M059J (cell line): ENCODE measurements at places on chromosomes 12 and 14.

DNA sequence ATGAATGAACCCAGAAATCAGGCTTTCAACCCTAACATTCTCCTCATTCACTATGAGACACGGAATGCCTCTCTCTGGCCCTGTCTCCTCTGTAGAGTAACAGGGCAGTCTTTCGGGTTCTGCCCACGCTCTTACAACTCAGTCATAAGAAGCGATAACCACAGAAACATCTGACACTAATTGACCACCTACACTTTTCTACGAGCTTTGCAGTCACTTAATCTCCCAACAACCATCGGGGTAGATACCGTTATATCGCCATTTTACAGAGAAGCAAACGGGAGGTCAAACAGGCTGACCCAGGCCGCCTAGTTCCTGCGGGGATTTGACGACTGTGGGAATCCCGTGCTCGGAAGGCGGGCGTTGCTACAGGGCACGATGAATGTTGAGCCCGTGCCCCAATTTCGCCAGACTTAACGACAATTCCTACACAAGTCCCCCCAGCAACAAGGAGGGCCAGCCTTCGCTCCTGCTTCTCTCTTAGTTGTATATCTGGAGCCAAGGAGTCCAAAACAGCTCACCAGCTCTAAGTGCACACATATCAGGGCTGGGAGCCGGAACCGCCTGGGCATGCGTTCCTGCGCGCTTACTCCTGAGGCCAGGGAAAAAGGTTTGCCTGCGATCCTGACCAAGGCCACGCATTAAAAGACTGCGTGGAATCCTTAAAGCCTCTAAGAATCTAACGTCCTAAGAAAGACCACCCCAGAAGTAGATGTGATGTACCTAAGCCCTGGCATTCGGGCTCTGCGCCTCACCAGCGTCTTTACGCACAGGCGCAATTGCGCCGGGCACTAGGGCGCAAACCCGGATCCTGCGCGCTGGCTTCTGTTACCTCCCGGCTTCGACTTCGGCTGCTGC is 38.7 kb upstream of the TBX5 start:
- DNase-seq = no peak

- DNase-seq = no peak
Measured at GRCh38 chr12:82866946-82867345, 180.2 kb downstream of the TMTC2 start.

DNA sequence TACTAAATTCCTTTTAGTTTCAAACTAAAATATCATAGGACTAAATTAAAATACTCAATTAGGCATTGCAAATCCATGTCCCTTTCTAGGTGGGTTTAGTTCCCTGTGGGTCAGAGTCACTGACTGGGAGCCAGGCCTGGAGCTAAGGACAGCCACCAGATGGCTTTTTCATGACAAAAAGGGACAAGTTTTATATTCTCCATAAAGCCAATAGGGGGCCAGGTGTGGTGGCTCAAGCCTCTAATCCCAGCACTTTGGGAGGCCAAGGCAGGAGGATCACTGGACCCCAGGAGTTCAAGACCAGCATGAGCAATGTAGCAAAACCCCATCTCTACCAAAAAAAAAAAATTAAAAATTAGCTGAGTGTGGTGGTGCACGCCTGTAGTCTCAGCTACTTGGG is 35.4 kb upstream of the EIF5 start:
- no peak for DNase-seq

DNA sequence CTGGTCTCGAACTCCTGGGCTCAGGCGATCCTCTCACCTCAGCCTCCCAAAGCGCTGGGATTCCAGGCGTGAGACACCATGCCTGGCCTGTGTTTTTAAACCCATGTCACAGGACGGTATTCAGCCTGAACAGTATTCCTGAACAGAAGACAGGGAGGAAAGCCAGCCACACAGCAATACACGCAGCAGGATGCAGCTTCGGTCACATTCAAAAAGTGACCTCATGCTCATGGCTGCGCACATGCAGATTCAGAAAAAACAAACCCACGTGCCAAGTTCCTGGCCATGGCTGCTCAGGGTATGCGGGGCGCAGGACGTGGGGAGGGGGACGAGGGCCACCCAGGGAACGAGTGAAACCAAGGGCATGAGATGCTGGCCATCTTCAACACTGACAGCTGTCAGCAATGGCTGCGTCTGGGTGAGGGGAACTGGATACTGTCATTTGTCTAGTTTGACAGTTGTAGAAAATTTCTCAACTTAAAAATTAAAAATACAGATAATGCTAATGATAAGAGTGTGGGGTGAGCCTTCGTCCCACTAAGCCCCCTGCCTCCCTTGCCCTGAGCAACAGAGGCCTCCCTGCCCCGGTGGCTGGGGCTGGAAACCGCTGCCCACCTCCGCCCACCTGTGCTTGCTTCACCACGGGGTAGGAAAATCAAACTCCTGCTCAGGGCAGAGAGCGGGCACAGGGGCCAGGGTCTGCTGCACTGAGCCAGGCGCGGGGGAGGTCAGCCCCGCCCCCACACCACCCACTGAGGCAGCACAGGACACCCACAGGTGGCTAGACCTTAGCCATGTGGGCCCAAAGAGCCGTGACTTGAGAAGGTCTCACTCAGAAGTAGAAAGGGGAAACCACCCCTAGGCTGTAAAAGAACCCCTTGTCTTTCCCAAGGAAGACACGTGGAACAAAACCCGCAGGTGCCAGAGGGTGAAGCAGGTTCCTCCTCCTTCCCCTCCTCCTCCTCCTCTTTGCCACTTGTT is 84.2 kb downstream of the SCARB1 start:
- no peak for DNase-seq
